ENCODE measurements at places on chromosomes 3 and 15.

GRCh38 chr3:171251835-171252234, 208.4 kb downstream of the TNIK start:
- no peak for DNase-seq

- no peak for DNase-seq
Measured at GRCh38 chr15:70479785-70480184, 283.6 kb downstream of the UACA start.

- DNase-seq: no peak
Measured at GRCh38 chr15:64691896-64692565, 83.4 kb downstream of the RBPMS2 start.

- DNase-seq: no peak
Measured at GRCh38 chr3:16995601-16996000, 110.8 kb downstream of the PLCL2 start.

DNA sequence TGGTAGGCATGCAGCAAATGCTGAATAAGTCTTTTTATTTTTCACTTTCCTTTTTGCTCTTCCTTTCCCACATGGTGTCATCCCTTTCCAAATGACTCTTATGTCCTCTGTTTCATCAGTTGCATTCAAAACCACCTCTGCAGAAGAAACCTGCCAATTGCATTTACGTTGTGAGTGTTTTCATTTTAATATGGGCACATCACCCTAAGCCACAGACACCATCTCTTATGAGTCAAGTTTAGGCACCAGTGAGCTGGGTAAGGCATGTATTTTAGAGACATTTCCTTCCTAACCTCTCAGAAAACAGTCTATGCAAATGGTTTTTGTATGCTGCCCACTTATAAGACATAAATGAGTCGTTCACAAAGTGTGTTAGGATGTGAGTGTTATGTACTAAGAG, 223.3 kb upstream of the ADAMTS9 start:
- no peak for DNase-seq

GRCh38 chr3:132432639-132433038, 15.3 kb downstream of the DNAJC13 start:
- no peak for DNase-seq

DNA sequence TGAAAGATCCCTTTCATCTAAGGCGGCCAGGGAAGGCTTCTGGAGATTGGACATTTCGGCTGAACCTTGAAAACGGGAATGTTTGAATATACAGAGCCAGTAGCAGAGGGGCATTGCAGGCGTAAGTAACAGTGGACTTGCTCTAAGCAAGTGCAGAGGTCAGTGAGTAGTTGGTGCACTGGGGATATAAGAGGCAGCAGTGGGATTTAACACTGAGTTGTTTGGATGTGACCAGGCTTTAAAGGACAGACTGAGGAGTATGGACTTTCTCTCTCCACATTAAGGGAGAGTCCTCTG, 1.3 kb downstream of the ARNT2 start:
- DNase-seq: no peak

DNA sequence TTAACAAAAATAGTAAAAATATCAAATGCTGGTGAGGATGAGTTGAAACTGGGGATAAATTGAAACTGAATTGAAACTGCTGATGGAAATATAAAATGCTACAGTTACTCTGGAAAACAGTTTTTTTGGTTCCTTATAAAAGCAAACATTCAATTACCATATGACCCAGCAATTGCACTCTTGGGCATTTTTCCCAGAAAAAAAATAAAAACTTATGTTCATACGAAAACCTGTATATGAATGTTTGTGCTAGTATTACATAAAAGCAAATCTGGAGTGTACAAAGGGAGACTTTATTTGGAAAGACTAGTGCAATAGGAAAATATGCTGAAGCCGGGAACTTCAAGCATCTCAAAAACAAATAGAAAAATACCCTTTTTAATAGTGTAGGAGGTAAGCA, 857.9 kb upstream of the CADM2 start:
- no peak for DNase-seq
